ENCODE measurements at places on chromosomes 3 and 15. TPM values are rescaled to one million over a fixed set of nuclear protein-coding genes. Genes with fewer than 3 reads are reported as not detected.

MGA gene
- total RNA-seq: 27.8 TPM

GRCh38 chr15:41842229-41842628 is 3.6 kb downstream of the PLA2G4B start:
- no peaks in the 10 kb centered on the region for H3K36me3 ChIP-seq
- no peaks in the 10 kb centered on the region for H3K27me3 ChIP-seq
- peaks cover 13% of the 10 kb centered on the region for H3K4me1 ChIP-seq
- DNase-seq: no peak
- H3K27ac ChIP-seq: no peak overlapping the region

DNA sequence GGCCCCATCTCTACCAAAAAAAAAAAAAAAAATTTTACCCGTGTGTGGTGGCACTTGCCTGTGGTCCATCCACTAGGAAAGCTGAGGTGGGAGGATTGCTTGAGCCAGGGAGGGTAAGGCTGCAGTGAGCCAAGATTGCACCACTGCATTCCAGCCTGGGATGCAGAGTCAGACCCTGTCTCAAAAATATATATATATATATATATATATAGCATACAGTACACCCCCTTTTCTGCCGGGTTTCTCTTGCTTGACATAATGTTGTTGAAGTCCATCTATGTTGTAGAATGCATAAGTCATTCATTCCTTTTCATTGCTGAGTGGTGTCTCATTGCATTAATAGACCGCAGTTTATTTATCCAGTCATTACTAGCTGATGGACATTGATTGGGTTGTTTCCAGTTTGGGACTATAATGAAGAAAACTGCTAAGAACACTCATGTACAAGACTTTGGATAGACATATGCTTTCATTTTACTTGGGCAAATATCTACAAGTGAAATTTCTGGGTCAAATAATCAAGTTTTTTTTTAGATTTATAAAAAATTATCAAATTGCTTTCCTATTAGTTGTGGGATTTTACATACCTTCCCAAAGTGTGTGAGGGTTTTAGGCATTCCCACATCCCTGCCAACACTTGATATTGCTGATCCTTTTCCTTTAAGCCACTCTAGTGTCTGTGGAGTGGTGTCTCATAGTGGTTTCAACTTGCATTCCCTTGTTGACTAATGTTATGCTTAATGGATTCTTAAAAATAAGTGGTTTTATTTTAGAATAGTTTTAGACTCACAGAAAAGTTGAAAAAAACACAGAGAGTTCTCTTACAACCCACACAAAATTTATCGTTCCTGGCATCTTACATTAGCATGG is 2.1 kb upstream of the PRR20G start:
- no peak overlapping the region for H3K4me3 ChIP-seq
- DNase-seq: no peak
- no peak overlapping the region for H3K27ac ChIP-seq

SERINC4 gene
- not detected for total RNA-seq

DNA sequence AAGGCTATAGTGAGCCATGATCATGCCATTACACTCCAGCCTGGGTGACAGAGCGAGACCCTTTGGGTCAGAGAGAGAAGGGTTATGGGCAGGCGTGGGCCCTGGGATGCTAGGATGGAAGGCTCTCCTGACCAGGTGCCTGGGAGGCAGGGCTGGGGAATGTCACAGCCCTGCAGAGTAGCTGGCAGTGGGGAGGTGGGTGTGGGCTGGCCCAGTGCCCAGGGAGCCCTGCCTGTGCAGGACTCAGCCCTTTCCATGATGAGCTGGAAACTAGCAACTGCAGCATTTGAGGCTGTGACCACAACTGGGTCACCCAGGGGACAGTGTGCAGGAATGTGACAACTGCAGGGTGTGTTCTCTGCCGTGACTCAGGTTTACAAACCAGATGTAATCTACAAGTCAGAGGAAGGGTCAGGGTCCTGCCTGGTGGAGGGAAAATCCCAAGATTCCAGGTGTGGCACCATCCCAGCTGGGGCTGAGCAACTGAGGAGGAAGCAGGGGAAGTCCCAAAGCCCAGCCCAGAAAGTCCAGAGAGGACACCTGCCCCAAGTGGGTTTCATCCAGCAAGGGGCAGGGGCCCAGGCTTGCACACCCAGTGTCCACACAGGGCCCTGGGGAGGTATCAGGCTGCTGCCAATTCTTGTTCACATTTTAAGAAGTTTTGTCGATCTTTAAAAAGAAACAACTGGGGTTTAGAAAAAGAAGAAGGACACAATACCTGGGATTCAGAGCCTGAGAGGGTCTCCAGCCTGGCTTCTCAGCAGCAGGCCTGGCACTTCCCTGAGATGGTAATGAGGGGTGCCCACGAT is 45.5 kb downstream of the SLC28A1 start:
- peaks cover 12% of the 10 kb centered on the region for H3K4me1 ChIP-seq
- H3K4me3 ChIP-seq: no peak overlapping the region
- no peaks in the 10 kb centered on the region for H3K27me3 ChIP-seq

DNA sequence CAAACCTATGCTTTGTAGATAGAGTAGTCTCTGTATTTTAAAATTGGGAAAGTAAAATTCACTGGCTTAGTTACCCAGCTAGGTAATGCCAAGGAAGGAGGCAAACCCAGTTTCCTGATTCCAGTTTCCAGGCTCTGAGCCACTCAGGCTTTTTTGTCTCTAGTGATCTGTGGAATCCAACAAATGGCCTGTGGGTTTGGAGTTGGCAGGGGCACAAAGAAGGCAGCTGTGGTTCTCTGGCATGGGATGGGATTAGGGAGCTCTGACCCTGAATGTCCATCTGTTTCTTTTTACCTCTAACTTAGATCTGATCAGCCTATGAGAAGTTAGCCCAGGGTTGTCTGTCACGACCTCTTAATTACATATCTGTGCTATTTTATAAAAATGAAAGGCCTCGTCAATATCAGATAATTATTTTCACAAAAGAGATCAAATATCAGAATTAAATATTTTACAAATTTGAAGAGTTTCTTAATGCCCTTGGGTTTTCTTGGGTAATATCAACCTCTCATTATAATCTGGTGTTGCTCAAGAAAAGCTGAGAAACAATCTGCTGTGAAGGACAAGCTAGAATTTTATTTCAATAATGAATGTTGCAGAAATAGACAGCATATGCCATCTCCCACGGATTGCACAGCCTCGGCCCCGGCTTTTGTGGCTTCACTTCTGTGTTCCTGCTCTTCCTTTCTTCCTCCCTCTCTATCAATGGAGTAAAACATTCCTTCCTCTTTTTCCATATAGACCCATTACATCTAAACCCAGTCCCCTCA is 63.7 kb upstream of the DAZL start:
- no peak overlapping the region for H3K27ac ChIP-seq
- H3K36me3 ChIP-seq: no peaks in the 10 kb centered on the region
- no peaks in the 10 kb centered on the region for H3K27me3 ChIP-seq
- DNase-seq: no peak
- H3K4me3 ChIP-seq: no peak overlapping the region
- H3K4me1 ChIP-seq: peaks cover 10% of the 10 kb centered on the region
